ENCODE measurements at places on chromosomes 7 and 10.

DNA sequence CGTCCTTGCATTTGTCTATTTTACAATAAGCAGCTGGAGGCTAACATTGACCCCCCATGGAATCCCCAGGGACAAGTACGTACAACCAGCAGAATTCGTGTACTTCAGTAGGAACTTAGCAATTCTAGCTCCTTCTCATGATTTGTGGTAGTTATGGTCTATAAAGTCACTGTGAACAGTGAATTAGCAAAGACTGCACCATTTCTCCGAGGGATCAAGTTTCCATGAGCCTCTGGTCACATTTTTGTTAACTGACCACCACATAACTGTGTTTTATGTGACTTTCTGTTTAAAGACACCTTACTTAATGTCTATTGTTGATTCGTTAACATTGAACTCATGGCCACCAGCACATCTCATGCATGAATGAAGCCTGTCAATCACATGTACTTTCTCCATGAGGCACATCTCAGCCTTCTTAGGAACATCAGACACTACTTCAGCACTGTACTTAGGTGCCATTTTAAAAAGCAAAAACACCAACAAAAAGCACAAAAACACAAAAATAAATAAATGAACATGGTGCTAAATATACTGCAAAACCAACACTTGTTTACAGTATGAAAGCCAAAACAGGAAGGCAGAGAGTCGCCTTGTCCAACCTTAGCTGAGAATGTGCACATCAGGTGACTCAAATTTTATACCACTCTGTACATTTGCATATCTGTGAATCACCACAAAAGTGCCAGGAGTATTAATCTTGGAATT lies 9.0 kb upstream of the UCN3 start:
- DNase-seq, result no peak

DNA sequence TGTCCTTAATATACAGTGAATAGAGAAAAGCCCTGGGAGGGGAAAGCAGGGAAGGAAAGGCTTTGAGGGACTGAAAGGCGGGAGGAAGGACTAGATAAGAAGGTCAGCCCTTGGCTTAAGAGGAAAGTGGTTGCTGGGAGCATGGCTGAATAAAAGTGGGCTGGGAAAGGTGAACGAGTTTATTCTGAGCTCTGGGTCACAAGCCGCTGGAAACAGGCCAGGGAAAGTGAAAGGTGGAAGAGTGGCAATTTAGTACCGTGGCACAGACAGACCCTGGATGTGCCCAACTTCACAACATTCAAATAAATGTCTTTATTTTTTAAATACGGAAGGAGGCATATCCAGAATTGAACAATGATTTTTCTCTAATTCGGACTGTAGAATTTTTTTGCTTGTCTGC lies 39.7 kb downstream of the TAC1 start:
- DNase-seq, result no peak

DNA sequence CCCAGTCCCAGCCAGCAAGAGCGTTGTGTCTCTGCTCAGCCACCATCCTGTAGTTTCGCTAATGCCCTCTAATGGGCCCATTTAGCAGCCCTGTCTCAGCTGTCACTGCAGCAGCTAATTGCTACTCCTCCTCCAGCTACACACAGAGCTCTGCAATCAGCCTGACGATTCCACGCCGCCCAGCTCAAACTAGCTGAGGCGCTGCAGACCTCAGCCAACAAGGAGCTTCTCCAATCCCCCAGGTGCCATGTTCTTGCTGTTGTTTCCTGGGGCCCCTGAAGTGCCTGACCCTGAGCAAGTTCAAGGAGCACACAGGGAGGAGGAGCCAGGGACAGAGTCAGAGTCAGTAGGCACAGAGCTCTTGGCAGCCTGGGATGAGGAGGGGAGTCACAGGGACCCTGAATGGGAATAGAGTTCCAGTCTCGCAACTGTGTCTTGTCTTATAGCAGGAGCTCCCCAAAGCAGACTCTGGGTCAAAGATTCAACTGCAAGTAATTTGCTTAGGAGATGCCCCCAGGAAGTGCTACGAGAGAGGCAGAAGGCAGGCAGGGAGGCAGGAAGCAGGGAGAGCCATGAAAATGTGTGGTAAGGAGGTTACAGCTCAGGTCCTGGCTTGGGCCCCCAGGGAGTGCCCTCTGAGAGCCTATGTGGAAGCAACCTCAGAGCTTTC lies 135.8 kb upstream of the UNC5B start:
- DNase-seq, result peak; percentile 49

- no peak for DNase-seq
These were observed 337.8 kb downstream of the SORCS1 start for GRCh38 chr10:106826716-106827115.

GRCh38 chr10:17607603-17608332 lies 9.4 kb downstream of the HACD1 start:
- no peak for DNase-seq

- DNase-seq, result no peak
These were observed 176.4 kb downstream of the AHR start for GRCh38 chr7:17474724-17475344.

- DNase-seq, result no peak
These were observed 150.2 kb upstream of the PRSS58 start for GRCh38 chr7:142407939-142408570.

Data from suprapubic skin (tissue), 4 donors.